ENCODE measurements at places on chromosomes 2 and 18. TPM values are rescaled to one million over a fixed set of nuclear protein-coding genes. Genes with fewer than 3 reads are reported as not detected.

UGT1A8 gene
- not detected for polyA plus RNA-seq

MOGAT1 gene
- polyA plus RNA-seq = not detected

ABCG8 gene
- not detected for polyA plus RNA-seq

ECEL1 gene
- 0.29 TPM for polyA plus RNA-seq

TYMS gene
- 122 TPM for polyA plus RNA-seq

SIX2 gene
- 4.6 TPM for polyA plus RNA-seq

Measured in muscle of back (tissue), 13 donors.